NCI-H510A (cell line): ENCODE measurements at places on chromosomes 4 and X.

- no peak for DNase-seq
Measured at GRCh38 chrX:15680401-15680800, 15.8 kb upstream of the CLTRN start.

DNA sequence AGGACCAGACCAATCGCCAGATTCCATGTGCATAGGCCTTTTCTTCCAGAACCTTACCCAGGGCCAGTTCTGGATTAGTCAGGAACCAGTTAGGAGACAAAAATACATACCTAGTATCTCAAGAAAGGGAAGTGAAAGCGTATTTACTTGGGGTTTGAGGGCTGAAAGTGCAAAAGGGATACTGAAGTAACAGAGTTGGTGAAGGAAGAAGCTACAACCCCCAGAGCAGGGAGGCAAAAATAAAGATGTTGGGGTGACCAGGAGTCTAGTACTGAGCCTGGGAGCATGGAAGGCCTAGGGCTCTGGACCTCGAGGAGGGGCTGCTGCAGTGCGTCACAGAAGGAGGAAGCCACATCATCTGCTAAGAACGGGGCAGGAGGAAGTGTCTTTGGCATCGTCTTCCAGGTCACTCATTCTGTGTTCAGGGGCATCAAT is 38.3 kb downstream of the TKTL1 start:
- no peak for DNase-seq

GRCh38 chrX:49089553-49089952 is 9.9 kb upstream of the WDR45 start:
- no peak for DNase-seq

DNA sequence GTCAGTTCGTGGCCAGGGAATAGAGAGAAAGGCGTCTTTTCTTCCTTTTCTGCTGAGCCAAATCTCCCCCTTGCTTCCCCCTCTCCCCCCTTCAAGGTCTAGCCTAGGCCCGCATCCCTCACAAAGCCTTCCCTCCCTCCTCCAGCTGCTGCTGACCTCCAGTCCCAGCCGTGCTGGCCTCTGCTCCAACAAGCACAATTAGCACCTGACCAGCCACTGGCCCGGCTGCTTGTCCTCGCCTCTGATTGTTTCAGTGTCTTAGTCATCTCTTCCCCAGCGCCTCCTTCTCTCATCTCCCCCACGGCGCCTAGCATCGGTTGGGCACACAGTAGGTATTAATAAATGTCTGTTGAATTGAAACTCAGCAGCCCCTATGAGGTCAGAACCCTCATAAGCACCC is 4.2 kb downstream of the ELF4 start:
- DNase-seq, result no peak

DNA sequence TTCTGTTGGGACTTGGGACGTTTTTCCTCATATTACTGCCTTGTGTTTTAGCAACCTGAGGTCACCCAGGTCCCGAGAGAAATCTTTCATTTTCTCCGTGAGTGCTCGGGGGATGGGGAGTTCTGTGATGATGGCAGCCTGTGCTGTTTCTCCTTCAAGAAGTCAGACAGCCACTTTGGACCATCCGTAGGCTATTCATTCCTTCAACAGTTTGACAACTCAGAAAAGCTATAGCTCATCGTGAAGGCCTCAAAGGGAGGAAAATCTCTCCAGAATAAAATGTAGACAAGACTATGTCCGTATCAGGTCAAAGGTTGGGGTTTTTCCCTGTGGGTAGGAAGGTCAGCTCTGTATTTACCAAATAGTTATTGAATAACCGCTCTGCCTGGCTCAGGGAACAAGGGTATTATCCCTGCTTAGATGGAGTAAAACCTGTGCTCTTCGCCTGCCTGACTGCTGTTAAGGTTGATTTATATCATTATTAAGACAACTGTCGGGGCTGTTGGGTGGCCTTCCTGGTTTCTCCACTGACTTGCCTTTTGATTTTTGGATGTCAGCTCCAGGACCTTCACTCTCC is 36.6 kb downstream of the FAM114A1 start:
- no peak for DNase-seq

GRCh38 chr4:145218251-145218650 is 37.9 kb upstream of the OTUD4 start:
- DNase-seq, result no peak

DNA sequence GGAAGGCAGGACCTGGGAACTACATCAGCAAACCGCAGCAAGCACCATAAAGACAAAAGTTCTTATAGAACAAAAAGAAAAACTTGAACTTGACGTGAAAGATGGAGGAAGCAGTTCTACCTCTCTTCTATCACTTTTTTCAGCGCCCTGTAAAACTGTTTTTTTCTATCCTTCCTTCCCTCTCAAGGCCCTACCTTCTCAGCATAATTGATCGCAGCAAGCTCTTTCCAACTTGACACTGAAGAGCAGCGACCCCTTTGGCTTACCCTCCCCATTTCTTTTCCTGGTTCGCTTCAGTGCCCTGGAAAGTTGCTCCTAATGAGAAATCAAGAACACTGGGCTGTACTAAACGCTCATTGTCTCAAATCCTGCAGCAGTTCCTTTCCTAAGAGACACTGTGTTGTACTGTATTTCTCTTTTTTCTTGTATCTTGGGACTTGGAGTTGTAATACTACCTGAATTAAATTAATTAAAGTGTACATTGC is 150.6 kb upstream of the SLC4A4 start:
- no peak for DNase-seq

- DNase-seq, result no peak
Measured at GRCh38 chr4:15989424-15989823, 26.4 kb upstream of the FGFBP2 start.

DNA sequence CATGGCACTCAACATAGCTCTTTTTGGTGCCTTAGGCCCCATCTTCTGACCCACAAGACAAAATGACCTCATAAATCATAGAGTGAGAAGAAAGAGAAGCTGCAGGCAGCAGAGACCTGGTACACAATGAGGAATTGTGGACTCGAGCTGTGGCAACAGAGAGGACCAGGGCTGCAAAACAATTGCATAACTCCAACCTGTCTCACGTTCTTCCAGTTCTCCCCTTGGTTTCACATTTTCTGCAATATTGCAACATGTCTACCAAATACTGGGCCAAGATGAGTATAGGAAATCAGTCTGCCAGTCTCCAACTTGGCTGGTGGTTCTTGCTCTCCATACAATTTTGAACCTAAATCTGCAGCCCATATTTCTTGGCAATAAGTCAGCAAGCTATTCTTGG is 105.3 kb downstream of the KDR start:
- DNase-seq, result no peak

GRCh38 chr4:169110633-169111032 is 100.6 kb upstream of the CBR4 start:
- no peak for DNase-seq

DNA sequence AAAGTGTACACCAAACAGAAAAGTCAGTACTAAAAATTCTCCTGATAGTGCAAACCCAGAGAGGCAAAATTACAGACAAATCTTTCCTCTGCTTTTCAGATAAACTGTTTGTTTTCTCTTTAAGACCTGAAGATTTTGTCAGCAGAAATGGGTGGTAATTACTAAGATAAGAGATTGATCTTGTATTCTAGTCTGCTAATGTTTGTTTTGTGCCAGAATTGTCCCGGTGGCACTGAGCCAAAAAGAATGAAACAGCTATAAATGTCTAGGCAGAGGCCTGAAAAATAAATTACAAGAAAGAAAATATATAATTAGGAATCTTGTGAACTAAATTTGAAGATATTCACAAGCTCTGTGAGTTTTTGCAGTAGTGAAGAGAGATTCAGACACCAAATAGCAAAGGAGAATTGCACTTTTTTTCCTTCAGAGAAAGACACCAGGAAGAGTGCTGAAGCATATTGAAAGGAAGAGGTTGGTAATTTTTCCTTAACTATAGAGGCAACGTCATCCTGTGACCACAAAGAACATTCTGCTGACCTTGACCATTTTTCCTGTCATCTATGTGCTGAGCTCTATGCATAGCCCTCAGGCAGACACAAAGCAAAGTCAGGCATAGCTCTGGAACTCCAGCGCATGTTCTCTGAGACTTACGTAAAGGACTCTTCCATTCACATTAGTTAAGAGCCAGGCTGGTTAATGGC is 314.5 kb upstream of the RASGEF1B start:
- DNase-seq, result no peak

DNA sequence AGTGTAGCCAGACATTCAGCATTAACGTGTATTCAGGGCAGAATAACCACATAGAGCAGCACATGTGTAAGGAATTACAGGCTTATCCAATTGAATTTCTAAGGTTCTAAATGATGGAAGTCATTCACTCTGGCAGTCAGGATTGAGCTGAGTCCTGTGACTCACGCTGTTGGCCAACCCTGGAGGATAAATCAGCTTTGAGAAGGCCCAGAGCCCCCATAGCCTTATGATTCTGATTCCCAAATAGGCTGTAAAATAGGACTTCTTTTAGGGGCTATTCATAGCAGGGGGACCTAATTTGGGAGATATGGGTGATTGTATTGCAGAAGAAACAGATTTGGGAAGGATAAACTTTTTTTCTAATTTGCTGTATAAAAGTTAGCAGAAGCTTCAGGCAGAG is 8.1 kb upstream of the HPF1 start:
- no peak for DNase-seq

DNA sequence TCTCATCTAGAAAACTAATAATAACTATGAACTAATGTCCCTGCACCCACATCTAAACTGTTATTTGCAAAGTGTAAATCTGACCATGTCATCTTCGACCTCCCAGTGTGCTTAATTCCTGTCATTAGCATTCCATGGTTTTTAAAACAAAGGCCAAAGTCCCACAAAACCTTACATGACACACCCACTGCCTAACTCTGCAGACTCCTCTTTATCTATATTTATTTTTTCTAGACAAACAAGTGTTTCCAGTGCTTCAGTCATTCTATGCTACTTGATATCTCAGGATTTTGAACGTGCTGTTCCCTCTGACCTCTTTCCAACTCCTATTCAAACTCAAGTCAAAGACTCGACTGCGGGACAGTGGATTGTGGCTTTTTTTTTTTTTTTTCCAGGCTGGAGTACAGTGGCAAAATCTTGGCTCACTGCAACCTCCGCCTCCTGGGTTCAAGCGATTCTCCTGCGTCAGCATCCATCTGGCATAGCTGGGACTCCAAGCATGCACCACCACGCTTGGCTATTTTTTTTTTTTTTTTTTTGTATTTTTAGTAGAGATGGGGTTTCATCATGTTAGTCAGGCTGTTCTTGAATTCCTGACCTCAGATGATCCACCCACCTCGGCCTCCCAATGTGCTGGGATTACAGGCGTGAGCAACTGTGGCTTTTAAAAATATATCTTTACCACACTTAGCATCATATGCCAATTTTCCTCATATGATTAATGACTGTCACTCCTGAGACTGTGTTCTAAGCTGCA is 1511.0 kb downstream of the ARAP2 start:
- DNase-seq, result no peak

- no peak for DNase-seq
Measured at GRCh38 chr4:17482716-17483115, 29.2 kb downstream of the QDPR start.

DNA sequence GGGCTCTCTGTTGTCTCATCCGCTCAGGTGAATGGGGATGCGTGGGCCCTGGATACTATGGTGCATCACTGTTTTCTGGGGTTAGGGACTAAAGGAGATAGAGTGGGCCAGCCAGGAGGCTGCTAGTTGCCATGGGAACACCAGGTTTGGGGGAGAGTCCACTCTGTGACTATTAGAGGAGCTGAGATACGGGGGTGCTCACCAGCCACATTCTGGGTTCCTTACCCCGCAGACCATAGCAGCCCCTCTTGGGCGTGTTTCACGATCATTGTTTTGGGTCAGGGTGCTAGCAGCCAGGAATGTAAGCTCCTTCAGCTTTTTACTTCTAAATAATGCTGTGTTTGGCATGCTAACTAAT is 4.6 kb downstream of the EFNB1 start:
- DNase-seq, result no peak

GRCh38 chr4:161577579-161578301 is 586.1 kb downstream of the FSTL5 start:
- no peak for DNase-seq

DNA sequence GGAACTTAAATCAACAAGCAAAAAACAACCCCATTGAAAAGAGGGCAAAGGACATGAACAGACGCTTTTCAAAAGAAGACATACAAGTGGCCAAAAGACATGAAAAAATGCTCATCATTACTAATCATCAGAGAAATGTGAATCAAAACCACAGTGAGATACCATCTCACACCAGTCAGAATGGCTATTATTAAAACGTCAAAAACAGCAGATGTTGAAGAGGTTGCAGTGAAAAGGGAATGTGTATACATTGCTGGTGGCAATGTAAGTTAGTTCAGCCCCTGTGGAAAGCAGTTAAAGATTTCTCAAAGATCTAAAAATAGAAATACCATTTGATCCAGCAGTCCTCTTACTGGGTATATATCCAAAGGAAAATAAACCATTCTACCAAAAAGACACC is 22.6 kb downstream of the RTL9 start:
- no peak for DNase-seq

DNA sequence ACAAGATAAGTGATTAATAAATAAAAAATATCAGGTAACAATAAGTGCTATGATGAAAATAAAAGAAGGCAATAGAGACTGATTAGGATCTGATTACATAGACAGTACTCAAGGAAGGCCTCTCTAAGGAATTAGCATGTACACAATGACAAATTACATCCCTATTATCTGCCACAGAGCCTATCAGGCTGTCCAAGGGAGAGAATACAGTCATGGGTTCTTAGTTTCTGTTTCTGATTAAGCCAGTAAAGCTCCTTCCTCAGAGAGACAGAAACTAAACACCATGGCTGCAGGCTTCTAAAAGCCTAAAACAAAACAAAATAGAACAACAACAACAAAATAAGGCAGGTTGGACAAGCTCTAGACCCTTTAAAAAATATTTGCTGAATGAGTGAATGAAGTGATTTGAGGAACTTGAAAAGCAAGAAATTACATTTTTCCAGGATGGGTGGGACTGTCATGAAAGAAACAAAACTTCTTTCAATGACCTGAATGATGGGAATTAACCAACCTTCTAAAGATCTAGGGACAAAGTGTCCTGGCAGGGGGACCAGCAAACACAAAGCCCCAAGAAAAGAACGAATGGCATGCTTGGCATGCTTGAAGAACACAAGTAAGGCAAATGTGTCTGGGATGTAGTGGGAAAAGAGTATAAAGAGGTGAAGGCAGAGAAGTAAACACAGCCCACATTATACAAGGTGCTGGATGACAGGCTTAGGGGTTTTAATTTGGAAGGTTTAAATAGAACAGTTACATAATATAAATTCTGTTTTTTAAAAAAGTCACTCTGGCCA is 44.1 kb downstream of the NAA11 start:
- no peak for DNase-seq

DNA sequence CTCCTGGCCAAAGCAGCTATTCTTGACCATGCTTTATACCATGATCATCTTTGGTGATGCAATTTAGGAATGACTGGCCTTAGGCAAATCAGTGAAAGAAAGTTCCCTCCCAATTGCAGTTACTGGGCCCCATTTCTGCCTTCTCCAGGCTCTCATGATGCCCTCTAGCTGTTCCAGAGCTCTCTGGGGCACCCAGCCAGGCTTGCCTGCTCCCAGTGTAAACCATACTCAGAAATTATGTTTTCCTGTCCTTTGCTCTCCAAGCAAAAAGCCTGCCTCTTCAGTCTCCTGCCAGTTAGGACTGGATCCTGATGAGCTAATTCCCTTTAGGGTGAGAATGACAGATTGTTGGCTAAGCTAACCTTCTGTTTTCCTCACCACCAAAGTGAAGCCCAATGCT is 85.3 kb upstream of the RBPJ start:
- DNase-seq, result no peak

- no peak for DNase-seq
Measured at GRCh38 chrX:44344687-44345086, 1.2 kb upstream of the EFHC2 start.
